Stimulated activated CD8-positive, alpha-beta memory T cell treated with anti-CD3 and anti-CD28 coated beads, Interleukin-4, amount 100 ng/mL, for 1 hour (primary cell): ENCODE measurements at places on chromosomes 4 and X.

DNA sequence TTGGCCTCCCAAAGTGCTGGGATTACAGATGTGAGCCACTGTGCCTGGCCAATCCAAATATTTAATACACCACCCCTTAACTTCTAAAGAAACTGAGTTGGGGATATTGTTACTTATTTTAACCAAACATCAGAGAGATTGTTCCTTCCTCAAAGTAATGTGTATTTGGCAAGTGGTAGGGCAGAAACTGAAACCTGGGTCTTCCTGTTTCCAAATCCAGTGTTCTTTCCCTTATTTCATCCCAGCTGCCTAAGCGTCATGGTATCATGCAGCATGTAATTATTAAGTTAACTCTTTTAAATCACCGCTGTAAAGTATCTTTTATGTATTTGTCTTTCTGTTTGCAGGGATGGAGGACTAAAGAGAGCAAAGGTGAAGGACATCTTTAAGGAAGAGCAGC, 68.4 kb downstream of the GPAT3 start:
- no peak for DNase-seq

- DNase-seq: no peak
Measured at GRCh38 chr4:100075056-100075455, 115.2 kb downstream of the DDIT4L start.

- DNase-seq: no peak
Measured at GRCh38 chrX:63466690-63467089, 115.6 kb upstream of the SPIN4 start.

- no peak for DNase-seq
Measured at GRCh38 chrX:44433556-44433955, 90.1 kb upstream of the EFHC2 start.

GRCh38 chrX:39815631-39816030, 282.1 kb downstream of the BCOR start:
- DNase-seq: no peak

- DNase-seq: no peak
Measured at GRCh38 chr4:74057588-74057987, 19.1 kb upstream of the CXCL3 start.

GRCh38 chrX:118553042-118553710, 57.6 kb downstream of the DOCK11 start:
- DNase-seq: no peak

- DNase-seq: no peak
Measured at GRCh38 chr4:41561244-41561643, 23.3 kb downstream of the LIMCH1 start.

GRCh38 chr4:6716958-6717655, 1.1 kb downstream of the BLOC1S4 start:
- no peak for DNase-seq

- DNase-seq: no peak
Measured at GRCh38 chr4:48683784-48684666, 96.1 kb downstream of the FRYL start.

GRCh38 chr4:140834839-140835495, 78.8 kb upstream of the TBC1D9 start:
- no peak for DNase-seq

GRCh38 chr4:2621419-2621818, 85.0 kb downstream of the FAM193A start:
- no peak for DNase-seq

- no peak for DNase-seq
Measured at GRCh38 chr4:152074573-152074972, 313.8 kb upstream of the GATB start.

DNA sequence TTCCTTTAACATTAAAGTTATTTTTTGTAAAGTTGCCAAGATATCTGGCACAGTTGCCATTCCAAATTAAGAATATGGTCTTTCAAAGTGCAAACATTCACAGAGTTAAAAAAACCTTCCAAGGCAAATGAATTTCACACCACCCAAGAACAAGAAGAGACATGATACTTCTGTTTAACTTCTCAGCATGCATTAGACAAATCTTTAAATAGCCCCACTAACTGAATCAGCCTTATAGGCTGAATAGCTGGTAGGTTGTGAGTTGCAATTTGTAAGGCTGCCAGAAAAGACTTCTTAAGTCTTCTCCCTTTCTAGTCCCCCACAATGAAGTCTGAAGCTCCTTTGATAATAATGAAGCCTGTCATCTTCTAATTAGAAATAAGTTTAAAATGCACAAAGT, 95.6 kb downstream of the MAPK10 start:
- no peak for DNase-seq

DNA sequence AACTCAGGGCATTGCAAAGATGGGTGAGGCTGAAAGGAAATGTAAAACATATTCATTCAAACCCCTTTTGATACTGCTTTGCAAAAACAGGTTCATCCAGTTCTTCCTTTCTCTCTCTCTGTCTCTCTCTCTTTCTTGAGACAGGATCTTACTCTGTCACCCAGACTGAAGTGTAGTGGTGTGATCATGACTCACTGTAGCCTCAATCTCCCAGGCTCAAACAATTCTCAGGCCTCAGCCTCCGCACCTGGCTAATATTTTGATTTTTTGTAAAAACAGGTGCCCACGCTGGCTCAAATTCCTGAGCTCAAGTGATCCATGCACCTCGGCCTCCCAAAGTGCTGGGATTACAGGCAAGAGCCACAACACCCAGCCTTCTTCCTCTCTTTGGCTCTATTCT, 15.6 kb upstream of the DCHS2 start:
- DNase-seq: no peak

DNA sequence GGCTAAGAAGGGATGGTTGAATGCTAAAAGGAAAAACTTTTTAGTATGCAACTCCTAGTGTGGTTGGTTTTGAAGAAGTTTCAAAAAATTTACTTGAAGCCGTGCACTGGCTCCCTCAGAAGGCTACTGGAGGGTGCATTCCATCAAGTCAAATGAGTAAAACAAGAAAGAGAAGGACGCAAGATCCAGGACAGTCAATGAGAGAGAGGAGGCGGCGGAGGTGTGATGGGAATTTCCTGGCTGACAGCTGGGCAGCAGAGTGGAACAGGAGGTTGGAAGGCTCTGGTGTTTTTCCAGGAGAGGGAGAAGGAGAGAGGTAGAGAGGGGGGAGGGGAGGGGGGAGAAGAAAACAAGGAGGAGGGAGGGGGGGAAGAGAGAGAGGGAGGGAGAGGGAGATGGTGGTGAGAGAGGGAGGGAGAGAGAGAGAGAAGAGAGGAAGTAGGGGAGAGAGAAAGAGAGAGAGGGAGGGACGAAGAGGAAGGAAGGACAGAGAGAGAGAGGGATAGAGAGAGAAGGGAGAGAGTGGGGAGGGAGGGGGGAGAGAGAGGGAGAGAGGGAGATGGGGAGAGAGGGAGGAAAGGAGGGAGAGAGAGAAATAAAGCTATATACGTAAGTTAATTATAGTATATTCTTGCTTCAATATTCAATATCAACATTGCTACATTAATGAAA, 126.4 kb downstream of the SH3KBP1 start:
- no peak for DNase-seq

DNA sequence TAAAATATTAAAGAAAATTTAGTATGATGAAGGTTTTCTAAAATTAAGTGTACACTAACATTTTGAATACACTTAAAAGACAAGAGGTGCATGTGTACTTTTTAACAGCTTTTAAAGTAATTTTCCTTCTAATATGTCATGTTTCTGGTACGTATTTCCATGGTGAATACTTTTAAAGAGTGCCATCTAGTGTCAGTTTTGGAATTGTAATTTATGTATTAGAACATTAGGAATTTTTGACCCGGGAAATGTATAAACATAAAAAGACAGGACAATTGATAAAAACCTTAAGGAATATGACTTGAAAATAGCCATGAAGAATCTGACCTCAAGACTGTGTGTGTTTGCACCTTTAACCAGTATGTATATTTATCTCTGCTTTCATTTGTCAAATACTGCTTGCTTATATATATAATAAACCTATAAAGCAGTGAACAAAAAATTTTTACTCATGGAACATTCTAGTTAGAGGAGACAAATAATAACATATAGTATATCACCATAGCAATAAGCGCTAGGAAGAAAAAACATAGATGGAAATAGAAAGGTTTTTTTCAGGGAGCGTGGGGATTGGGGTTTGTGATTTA, 7.2 kb downstream of the GSTCD start:
- DNase-seq: no peak

DNA sequence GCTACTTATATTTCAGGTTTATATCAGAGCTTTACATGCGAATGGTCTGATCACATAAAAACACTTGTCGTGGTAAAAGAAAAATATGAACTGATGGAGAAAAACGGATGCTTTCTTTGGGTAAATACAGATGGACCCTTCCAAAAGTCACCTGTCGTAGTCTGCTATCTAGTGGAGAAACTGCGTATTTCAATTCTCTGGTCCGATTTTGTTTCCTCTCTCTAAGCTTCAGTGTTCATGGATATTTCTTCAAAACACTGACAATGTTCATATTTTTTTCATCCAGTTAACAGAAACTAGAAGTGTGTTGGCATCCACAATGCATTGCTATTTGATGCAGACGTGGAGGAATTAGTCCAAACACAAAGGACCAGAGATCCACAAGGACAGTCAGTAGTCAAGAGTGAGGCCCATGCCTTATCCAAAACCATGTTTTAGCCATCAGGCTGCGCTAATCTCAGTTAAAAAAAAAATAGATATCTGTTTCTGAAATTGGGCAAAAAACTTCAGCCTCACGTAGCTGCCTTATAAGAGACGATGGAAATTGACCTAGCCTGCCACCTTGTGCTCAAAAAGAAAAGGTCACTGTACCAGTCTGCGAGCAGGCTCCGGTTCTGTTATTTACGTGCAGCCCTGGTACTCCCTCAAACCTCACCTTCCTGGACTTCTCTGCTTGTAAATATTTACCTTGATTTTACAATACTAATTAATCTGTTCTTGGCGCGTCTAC, 16.0 kb downstream of the MEPE start:
- DNase-seq: no peak

DNA sequence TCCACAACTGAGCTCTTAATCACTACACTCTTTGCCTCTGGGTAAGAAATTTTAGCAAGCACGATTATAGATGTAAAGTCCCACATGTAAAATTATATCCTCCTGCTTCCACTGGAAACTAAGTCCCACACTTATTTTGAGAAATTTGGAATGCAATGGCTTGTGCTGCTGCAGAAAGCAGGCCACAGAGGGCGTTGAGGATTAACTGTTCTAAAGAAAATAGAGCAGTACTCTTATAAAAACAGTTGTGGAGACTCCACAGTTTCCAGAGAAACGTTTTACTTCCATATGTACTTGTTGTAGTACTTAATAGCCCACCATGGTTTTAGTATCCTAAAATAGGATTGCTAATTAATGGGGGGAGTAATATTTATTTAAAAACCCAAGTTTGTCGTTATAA, 1.7 kb upstream of the CENPC start:
- DNase-seq: no peak

GRCh38 chr4:17636696-17637622, 22.5 kb downstream of the MED28 start:
- DNase-seq: peak; percentile 42

- DNase-seq: no peak
Measured at GRCh38 chrX:105645667-105646357, 176.5 kb upstream of the NRK start.

DNA sequence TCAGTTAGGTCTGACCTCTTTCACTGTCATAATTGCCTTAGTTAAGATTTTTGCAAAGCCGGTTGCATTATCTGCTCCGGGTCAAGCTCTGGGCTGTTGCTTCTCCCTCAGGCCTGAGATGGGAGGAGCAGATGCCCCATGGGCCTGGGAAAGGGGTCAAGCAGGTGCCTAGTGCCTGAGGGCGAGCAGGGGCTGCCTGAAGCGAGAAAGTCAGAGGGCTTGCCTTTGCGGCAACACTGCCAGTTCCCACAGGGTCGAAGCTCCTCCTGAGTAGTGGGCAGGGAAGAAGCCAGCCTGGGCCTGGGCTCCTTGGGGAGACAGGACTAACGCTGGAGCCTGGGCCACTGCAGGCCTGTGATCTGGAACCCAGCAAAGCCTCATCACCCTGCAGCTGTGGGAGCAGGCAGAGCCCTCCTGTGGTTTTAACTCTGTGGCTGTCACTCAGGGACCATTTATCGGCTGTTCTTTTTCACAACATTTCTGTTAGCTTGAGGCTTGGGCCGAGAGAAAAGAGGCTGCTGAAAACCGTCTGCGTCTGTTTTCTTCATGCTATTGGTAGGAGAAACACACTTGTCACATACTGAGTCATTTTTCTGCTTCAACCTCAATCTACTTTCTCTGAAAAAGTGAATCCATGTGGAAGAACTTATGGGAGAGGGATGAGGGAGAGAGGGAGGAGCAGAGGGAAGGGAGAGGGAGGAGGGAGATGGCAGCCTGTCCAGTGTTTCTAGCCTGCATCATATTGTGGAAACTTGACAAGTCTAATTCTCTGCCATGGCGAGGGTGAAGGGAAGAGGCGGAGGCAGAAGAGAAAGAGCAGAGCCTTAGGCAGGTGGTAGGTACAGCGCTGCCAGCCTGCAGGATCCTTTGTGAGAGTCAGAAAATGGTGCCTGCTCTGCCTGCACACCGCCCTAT, 68.4 kb downstream of the RHOH start:
- DNase-seq: peak; percentile 29

- no peak for DNase-seq
Measured at GRCh38 chrX:2242326-2242725, 258.4 kb downstream of the DHRSX start.

- no peak for DNase-seq
Measured at GRCh38 chr4:27206009-27206408, 345.4 kb downstream of the STIM2 start.

DNA sequence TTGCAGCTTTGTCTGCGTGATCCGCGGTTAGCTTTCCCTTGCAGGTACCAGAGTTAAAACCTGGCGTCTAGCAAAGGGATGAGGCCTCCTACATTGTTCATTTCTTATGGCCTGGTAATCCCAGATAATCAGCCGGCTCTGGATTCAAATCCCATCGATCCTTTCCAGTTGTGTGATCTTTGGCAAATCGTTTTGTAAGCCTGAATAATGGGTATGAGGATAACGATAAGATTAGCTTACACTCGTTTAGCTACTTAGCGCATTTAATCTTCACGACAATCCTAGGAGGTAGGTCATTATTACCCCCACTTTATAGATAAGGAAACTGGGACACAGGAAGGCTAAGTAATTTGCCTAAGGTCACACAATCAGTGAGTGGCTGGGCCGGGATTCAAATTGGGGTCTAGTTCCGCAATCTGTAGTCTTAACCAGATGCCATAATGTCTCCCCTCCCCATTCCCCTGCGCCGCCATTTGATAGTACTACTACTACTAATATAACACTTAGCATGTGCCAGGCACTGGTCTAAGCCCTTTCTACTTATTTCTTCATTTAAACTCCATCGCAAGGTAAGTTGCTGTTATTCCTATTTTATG, 1.7 kb upstream of the UBA1 start:
- no peak for DNase-seq

GRCh38 chr4:97493815-97494518, 649.3 kb downstream of the STPG2 start:
- no peak for DNase-seq
